ENCODE measurements at places on chromosomes 16 and 17. TPM values are rescaled to one million over a fixed set of nuclear protein-coding genes. Genes with fewer than 3 reads are reported as not detected.

The SEPTIN1 gene
- 0.21 TPM for total RNA-seq

The FOXN1 gene
- total RNA-seq = 0.48 TPM

The NHERF1 gene
- total RNA-seq = 218 TPM

- no peak for DNase-seq
These were observed 62.8 kb upstream of the HS3ST2 start for GRCh38 chr16:22751104-22751667.

GRCh38 chr16:50762241-50762640 lies 20.4 kb downstream of the CYLD start:
- no peak for DNase-seq

DNA sequence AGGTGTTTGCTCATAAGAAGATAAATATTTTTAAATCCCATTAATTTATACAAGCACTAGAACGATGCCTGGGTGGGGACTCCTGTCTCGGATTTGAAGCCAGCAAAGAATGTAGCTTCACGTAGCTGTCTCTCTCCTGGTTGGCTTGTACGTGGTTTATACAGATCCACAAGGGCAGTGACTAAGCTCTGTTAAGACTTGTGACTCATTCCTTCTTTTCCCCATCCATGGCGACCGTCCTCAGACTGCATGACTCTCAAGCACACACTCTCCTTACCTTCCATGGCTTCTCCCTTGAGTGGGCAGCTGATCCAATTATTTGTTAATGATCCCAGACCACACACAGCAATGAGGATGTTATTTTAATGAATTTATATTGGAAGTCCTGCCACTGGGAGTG lies 679.7 kb upstream of the SOX9 start:
- no peak for DNase-seq
